H1 (cell line): ENCODE measurements at places on chromosomes 5 and 9.

DNA sequence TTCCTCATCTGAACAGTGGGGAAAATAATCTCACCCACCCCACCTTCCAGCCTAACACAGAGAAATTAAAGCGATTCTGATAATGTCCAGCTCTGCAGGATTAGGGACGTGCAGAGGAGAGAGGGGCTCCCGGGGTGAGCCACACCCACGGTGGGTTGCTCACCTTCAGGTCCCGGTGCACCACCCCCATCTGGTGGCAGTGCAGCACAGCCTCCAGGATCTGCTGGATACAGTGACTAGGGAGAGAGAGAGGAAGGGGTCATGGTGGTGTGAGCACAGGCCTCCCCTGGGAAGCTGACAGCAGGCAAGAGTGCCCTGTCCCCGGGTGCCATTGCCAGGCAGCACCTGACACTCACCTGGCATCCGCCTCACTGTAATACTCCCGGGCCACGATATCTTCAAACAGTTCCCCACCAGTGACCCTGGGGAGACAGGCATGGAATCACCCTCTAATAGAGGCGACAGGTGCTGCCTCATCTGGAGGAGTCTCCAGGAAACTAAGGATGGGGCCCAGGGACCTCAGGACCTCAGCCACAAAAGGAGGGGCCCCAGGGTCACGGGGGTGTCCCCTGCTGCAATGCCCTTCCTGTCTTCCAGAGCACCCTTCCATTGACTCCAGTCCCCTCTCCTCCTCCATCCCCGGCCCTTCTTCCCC, 33.0 kb downstream of the CAMK2A start:
- DNase-seq: no peak

GRCh38 chr5:93579692-93580062, 1.3 kb downstream of the NR2F1-AS1 start:
- DNase-seq: no peak

DNA sequence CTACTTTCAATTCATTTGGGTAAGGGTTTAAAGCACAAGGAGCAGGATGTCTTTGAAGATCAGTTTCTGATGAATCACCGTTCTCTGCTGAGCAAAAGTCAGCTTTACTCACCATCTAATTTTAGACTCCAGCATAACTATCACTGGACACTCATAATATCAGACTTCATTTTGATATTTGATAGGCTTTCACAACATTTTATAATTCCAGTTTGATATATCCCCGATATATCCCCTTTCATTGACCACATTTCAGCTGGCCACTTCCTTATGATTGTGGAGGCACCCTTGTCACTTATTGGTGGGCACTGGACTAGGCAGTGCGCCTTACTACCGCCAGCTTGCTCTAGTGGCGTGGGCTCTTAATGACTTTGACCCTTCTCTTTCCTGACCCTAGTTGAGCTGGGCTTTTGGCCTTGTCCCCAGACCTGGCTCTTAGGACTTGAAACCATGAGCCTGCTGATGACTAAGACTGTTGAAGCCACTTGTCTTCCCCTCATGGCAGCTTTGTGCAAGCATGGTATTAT, 46.8 kb downstream of the CYSTM1 start:
- no peak for DNase-seq

DNA sequence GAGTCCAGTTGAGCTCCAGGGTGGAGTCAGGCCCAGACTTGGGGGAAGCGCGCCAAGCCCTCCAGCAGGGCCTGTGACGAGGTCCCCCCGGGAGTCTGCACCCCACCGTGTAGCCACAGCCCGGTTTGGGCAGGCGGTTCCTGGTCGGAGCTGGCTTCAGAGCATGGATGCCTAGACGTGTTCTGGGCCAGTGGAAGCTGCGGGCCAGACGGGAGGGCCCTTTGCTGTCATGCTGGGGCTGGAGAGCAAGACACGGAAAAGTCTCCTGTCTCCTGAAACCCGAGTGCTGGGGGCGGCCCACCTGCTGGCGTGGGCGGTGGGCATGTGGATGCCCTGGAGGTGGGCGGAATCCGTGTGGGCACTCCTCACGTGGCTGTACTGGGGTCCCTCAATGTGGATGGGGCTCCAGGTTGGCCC, 1.9 kb downstream of the GPSM1 start:
- DNase-seq: no peak

DNA sequence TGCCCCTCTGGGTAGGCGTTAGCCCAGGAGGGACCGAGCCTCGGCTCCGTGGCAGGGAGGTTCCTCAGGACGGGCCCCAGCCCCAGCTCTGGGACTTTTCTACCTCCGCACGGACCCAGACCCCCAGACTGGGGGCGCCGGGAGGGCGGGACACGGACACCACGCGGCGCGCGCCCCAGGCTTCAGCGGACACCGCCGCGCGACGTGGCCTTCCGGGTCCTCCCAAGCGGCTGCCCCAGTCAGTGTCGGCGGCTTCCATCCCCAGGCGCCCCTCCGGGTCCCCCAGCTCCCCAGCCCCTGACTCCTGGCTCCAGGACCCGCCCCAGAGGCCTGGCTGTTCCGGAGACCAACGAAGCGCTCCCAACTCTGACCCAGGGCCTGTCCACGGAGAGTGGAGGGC, 3.1 kb downstream of the LCNL1 start:
- DNase-seq: no peak

- no peak for DNase-seq
Measured at GRCh38 chr9:134413890-134414623, 87.8 kb downstream of the RXRA start.

DNA sequence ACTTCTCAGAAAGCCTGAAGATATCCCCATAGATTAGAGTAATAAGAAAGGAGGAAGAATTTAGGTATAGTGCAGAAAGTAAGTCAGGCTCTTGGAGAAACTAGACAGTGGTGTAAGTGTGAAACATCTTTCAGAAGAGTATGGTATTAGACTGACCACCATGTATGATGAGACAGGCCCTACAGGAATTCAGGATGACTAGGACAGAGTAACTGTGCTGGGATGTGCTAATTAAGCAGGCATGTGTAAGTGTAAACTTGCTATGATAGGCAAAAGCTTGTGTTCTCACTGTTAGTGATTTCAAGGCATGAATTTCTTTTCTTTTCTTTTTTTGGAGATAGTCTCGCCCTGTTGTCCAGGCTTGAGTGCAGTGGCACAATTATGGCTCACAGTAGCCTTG, 70.8 kb downstream of the RAB24 start:
- DNase-seq: no peak

DNA sequence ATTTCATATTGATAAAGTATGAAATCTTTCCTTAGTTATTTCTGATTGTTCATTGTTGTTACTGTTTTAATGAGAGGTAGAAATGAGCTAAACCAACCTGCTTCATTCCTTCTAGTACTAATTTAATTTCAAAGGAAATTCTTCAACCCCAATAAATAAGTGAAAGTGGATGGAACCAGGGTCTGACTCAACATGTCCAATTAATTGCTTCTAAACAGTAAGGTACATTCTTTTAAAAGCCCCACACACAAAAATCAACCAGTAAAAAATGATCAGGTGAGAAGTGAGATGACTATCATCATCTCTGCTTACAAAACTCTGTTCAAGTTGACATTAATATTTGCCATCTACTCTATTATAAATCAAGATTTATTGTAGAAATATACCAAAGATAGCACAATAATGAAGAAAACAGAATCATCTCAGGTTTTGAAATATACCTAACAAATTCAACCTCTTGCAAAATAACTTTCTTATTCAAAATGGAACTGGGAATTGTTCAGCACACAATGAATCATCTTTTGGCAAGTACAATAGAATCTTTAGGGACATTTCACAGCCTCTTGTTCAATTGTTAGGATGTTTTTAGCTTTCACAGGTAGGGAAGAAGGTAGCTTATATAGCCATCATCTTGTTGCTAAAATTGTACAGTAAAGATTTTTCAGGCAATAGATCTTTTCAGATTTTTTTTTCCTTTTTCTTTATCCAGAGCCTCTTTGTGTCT, 114.5 kb downstream of the RPS23 start:
- no peak for DNase-seq

DNA sequence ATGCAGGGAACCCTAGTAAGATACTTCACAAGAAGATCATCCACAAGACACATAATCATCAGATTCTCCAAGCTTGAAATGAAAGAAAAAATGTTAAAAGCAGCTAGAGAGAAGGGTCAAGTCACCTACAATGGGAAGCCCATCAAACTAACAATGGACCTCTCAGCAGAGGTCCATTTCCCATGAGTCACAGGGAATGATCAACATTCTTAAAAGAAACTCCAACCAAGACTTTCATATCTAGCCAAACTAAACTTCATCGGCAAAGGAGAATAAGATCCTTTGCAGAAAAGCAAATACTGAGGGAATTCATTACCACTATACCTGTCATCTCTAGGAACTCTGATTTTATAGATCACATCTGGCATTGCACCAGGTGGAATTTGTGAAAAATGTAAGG, 52.9 kb upstream of the SPATA31E1 start:
- no peak for DNase-seq

- DNase-seq: no peak
Measured at GRCh38 chr9:121294866-121295661, 27.1 kb downstream of the GSN start.

GRCh38 chr9:82492274-82492673, 503.7 kb downstream of the SPATA31D1 start:
- DNase-seq: no peak
